ENCODE measurements at places on chromosomes 2 and 18.

- no peak for DNase-seq
These were observed 57.1 kb downstream of the ZAP70 start for GRCh38 chr2:97770445-97770844.

- no peak for DNase-seq
These were observed 6.8 kb downstream of the LBH start for GRCh38 chr2:30237966-30238800.

DNA sequence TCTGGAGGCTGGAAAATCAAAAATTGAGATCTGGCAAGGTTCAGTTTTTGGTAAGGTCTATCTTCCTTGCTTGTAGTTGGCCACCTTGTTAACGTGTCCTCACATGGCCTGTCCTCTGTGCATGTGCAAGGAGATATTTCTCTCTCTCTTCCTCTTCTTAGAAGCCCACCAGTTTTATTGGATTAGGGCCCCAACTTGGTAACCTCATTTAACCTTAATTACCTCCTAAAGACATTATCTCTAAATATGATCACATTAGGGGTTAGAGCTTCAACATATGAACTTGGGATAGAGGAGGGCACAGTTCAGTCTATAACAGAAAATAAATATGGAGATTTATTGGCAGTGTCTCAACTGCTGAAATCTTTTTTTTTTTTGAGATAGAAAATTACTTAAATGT lies 19.6 kb upstream of the RND3 start:
- no peak for DNase-seq

- DNase-seq = no peak
These were observed 111.5 kb downstream of the MBD5 start for GRCh38 chr2:148132412-148132811.

DNA sequence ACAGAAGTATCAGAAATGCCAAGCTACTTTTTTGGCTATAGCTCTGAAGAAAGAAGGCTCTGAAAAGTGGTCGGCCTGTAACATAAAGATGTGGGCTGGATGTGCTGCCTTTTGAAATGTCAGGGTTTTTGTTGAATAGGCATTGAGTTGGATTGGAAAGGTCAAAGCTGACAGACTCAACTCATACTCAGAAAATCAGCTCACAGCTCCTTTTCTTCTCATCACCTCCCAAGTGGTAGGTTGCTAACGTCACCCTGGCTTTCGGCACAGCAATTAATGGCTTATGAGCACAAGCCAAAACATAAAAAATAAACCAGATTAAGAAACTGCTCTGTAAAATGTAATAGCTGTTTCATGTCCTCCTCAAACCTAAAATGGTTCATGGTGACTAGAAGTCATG lies 68.3 kb downstream of the KCNF1 start:
- DNase-seq = no peak

DNA sequence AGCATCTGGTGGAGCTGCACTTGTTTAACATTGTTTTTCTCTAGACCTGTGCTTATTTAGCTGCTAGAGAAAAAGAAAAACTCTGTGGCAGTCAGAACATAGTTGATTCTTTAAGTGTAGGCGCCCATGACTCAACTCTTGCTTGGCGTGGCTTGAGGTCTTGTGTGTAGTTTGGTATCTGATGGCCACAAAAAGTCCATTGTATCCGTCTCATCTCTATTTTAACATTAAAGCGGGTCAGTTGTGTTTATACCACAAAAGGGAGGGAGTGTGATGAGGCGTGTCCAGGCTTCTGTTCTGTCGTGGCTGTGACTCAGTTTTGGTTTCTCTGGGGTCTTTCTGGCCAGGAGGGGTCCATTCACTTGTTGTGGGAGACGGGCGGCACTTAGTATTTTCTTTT lies 24.2 kb upstream of the UGT1A8 start:
- no peak for DNase-seq

DNA sequence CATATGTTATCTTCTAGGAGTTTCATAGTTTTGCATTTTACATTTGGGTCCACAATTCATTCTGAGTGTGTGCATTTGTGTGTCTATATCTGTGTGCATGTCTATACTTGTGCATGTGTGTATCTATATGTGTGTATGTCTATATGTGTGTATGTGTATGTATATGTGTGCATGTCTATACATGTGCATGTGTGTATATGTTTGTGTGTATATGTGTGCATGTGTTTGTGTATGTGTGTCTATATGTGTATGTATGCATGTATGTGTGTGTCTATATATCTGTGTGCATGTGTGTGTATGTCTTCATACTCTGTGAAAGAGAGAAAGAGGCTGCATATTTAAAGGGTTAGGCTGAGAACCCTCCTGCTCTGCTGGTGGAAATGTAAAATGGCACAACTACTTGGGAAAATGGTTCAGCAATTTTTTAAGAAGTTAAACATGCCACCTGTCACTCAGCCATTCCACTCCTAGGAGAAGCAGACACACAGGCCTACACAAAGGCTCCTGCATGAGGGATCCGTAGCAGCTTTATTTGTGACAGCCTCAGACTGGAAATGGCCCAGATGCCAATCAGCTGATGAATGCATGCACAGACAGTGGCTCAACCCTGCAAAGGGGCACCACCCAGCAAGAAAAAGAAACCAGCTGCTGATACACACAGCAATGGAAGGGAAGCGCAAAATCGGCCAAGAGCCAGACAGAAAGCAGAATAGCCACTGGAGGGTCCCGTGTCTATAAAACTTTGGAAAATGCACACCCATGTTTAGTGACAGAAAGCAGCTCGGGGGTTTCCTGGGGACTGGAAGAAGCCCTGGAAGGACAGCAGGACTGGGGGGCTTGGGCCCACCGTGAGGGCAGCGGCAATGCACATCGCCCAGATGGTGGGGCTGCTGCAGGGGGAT lies 146.8 kb downstream of the SEPTIN10 start:
- no peak for DNase-seq

GRCh38 chr18:7608174-7608550 lies 41.0 kb downstream of the PTPRM start:
- DNase-seq = no peak

GRCh38 chr2:74566754-74567085 lies 12.2 kb downstream of the DOK1 start:
- DNase-seq = no peak

DNA sequence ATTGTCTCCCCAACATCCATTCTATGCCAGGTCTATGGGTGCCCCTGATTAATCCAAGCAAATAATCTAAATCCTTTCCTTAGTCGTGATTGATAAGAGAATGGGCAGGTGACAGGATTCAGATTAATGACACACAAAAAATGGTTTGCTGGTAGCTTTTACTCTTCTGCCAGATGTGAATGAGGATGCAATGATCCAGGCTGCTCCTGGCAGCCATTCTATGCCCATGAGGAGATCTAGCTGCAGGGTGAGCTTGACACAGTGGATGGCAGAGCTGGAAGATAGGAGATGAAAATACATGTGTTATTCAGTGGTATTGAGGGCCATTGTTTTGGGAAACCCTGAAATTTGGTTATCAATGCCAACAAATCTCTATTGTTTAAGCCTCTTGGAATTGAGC lies 69.7 kb downstream of the ACYP2 start:
- no peak for DNase-seq

Measured in stimulated activated CD4-positive, alpha-beta T cell treated with anti-CD3 and anti-CD28 coated beads, Interleukin-1b, Interleukin-23, amount 100 ng/mL, for 4 hours (primary cell).